ENCODE measurements at places on chromosomes 2 and 18. TPM values are rescaled to one million over a fixed set of nuclear protein-coding genes. Genes with fewer than 3 reads are reported as not detected.

RUFY4 gene
- not detected for total RNA-seq

IGFBP5 gene
- 140 TPM for total RNA-seq

CYBRD1 gene
- 11.8 TPM for total RNA-seq

UGT1A10 gene
- not detected for total RNA-seq

RNF149 gene
- 27.2 TPM for total RNA-seq

EN1 gene
- 12.6 TPM for total RNA-seq

PDCD1 gene
- total RNA-seq: not detected

TRPM8 gene
- 0.07 TPM for total RNA-seq

All from neural crest cell (in vitro differentiated cells).